ENCODE measurements at places on chromosomes 2 and 18.

- DNase-seq = no peak
Observed at GRCh38 chr2:59566739-59567138, 986.7 kb downstream of the BCL11A start.

- no peak for DNase-seq
Observed at GRCh38 chr18:37305066-37305465, 260.5 kb downstream of the CELF4 start.

DNA sequence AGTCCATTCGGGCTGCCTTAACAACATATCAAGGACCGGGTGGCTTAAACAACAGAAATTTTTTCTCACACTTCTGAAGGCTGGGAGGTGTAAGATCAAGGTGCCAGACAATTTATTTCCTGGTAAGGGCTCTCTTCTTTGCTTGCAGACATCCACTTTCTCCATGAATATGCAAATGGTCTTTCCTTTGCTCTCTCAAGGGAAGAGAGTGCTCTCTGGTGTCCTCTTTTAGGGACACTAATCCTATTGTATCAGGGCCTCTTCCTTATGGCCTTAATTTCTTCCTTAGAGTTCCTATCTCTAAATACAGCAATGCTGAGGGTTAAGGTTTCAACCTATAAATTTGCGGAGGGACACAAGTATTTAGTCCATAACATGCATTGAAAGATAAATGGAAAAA is 770.8 kb downstream of the DSC3 start:
- no peak for DNase-seq

DNA sequence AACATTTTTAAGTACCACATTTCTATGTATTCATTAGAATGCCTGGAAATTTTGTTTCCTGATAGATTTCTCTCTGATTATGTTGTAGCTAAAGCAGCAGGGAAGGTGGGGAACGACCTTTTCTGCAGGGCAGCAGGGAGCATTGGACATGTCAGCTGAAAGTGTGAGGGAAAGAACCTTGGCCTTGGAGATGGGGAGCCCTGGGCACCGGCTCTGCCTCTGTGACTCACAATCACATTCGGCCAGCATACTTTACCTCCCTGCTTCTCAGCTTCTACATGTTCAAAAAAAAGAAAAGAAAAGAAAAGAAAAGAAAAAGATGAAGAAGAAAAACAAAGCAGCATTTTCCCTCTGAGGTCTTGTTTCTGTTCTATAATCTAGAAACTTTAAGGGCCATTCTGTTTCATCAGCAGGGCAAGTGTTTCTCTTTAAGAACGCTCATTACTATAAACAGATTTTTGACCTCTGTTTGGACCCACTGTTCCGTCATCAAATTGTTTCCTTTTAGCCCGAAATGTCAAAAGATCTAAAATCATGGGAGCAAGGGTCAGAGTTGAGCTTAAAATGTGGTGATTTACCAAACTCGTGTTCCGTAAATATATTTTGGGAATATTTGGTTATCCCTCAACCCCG is 27.9 kb downstream of the SETBP1 start:
- DNase-seq = no peak

GRCh38 chr2:168545439-168546082 is 89.5 kb downstream of the CERS6 start:
- no peak for DNase-seq
